ENCODE measurements at places on chromosomes 4 and X.

DNA sequence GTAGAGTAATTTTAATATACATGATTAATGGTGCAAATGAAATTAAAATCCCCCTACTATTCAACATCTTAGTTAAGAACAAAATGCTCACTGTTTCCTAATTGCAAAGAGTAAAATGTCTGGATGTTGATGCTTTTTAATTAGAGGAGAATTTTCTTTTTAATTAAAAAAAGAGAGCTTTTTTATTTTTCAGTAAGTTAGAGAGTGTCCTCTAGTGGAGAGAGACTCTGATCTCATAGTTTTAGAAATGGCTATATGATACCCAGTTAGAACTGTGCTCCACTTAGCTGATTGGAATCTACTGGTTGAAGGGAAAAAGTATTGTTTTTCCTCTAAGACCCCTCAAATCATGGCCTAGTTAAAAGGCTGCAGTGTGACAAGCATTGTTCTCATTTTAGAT lies 312.0 kb upstream of the MAGEB2 start:
- DNase-seq, result peak; percentile 20

- DNase-seq, result no peak
Measured at GRCh38 chrX:109959356-109959871, 43.5 kb upstream of the TMEM164 start.

- no peak for DNase-seq
Measured at GRCh38 chr4:95693594-95693993, 144.8 kb upstream of the UNC5C start.

DNA sequence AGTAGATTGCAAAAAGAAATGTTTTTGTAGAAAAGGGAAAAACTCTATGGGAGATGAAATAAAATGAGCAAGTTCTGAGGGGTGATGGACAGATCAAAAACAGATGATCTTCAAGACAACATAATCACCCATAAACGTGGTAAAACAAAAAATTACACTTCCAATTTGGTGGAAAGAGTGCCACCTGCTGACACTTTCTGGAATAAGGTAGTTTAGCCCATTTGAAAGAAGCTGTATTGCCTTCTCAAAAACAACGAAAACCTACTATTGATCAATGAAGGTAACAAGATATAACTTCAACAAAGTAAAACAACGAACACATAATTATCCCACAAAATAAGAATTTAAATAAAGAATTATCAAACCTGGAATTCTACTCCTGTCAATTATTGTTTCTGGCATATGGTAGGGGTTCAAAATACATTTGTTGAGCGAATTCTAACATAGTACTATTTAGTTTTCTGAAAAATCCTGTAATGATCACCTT lies 2.5 kb downstream of the COQ2 start:
- DNase-seq, result peak; percentile 37

DNA sequence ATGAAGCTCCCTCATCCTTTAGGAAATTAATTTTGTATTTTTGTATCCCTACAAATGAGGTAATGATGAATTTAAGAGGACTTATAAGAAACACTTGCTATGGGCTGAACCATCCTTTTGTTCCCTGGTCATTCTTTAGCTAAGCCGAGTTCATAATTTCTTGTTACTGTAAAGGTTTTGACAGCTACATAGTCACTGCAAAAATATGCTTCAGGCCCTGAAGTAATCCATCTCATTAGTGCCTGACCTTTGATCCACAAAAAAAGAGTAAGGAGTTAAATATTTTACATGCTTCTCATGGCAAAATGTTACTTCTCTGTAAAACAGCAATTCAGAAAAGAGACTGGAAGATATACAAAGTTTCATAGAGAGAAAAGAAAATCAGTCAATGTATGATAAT lies 290.6 kb upstream of the SLIT2 start:
- no peak for DNase-seq

DNA sequence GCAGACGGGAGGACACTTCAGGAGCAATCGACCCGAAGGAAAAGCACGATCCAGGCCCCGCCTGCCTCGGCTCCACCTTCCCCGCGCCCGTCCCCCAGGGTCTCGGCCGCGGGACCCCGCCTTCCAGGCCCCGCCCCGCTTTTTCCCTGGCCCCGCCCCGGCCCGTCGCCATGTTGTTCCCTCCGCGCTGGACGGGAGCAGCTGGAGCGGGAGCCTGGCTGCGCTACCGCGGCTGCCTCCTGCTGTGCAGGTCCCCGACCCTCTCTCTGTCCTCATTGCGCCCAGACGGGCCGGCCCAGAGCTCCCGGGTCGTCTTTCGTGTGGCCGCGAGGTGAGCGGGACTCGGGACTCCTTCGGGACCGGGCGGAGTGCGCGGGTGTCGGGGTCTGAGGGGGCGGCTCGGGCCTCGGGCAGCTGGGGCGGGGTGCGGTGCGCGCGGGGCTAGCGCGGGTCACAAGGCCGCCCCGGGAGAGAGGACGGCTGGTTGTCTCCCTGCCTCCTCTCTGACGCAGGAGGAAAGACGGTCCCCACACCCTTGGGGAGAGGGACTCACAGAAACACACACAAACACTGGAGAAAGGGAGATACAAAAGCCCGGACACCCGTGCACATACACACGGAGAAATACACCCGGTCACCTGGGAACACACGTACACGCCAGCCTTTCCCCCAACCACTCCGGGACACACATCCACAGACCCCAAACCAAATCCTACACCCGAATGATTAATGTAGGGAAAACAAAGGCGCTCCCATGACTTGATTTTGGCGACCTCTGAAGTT lies at the start of gene RAB9A:
RAB9A (plus strand) TSS at position 171 of the 783 bp plus-strand sequence. CDS start 19,619 bp downstream, outside the sequence.
- peak; percentile 78 for DNase-seq

DNA sequence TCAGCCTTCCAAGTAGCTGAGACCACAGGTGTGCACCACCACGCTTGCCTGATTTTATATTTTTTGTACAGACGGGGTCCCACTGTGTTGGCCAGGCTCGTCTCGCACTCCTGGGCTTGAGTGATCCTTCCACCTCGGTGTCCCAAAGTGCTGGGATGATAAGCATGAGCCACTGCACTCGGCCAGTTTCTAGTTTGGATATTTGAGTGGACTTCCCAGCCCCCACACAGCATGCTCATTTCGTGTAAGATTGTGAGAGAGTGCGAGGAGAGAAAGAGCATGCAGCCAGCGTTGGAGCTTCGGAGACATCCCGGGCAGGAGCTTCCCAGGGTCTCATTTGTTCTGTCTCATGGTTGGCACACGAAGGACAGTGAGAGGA lies 31.8 kb downstream of the ARSD start:
- no peak for DNase-seq

DNA sequence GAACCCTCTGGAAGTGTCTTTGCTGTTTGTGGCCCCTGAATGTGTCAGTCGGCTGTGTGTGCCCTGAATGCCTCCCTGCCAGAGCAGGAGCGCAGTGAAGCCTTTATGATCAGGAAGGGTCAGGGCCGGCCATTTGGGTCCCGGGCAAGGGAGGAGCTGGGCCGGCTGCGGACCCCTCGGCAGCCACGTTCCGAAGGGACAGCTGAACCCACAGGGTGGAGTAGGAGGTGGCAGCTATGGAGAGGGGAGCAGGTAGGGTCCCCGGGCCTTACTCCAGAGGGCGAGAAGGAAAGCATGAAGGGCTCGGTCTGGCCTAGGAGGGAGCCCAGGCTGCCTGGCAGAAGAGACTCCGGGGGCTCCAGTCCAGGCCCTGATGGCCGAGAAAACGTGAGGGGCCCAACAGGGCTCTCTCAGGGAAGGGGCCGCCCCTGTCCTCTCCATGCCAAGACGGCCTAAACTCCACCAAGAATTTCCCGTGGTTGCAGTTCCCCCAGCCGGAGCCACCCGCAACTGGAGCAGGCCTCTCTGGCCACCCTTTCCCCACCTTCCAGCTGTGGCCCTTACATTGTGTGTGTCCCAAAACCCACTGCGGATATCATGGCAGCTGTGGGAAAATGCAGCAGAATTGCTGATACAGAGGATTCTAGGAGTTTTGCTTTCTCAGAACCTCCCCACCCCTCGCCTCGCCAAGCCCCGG lies 182.2 kb upstream of the STK26 start:
- DNase-seq, result no peak

- no peak for DNase-seq
Measured at GRCh38 chr4:120865985-120866384, 56.5 kb downstream of the PRDM5 start.
